ENCODE measurements at places on chromosomes 6 and 20. TPM values are rescaled to one million over a fixed set of nuclear protein-coding genes. Genes with fewer than 3 reads are reported as not detected.

Gene KCNK17
- total RNA-seq: not detected

Gene THEMIS
- total RNA-seq: not detected

Gene PHF20
- total RNA-seq: 24.7 TPM

Gene CYP24A1
- total RNA-seq: 0.09 TPM

Gene GABRR1
- not detected for total RNA-seq

Gene SEMG1
- total RNA-seq: not detected

Data from bronchial smooth muscle cell (primary cell).